HTR-8/SVneo (cell line): ENCODE measurements at places on chromosomes 4 and X.

DNA sequence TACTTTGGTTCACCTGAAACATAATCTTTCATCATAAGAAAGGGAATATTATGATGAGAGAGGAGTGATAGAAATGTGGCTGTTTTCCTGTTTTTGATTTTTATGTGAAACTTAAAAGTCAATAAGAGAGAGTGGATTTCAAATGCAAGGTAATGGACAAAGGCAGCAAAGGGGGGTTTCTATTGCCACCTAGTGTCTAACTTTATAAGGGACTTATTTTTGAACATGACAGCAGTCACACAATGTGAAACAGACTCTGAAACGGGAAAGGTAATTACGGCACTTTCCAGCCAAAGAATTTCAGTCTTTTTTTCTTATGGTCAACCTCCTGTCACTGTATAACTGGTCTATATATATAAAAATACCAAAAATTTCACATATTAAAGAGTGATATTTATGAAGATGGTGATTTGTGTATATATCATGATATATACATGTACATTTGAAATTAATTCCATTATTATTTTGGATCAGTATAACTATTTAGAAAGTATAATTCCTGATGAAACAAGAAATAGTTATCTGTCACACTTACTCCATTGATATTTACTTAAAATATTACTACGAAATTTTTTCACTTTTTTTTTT is 127.1 kb downstream of the FBXO8 start:
- DNase-seq, result peak; percentile 10

GRCh38 chr4:54120518-54120917 is 20.6 kb downstream of the GSX2 start:
- no peak for DNase-seq

DNA sequence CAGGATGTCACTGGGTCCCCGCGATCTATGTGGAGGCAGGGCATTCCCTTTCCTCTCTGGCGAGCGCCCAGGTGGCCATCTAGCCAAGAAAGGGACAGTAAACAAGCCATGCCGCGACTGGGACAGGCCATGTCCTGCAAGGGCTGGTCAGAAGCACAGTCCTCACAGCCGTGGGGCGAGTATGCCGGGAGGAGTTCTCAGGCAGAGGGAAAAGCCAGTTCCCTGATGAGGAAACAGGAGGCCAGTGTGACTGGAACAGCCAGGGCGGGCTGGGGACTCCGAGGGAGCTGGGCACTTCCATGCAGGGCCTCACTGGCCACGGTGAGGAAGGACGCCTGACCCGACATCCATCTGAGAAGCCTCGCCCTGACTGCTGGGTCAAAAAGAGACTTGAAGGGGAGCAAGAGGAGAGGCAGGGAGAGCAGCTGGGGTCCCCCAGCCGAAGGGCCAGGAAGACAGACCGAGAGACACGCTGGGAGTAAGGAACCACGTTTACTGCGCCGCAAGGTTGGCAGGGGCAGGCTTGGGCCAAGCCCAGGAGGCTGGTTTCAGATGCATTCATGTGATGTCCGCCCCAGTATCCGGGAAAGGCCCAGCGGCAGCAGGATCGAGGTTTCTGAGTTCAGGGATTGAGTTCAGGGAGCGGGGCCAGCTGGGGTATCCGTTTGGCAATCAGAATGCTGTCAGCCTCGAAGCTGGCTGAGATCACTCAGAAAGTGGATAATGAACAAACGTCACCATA is 15.0 kb downstream of the CFAP99 start:
- no peak for DNase-seq

- no peak for DNase-seq
Measured at GRCh38 chr4:73315091-73315490, 56.5 kb upstream of the ANKRD17 start.

GRCh38 chr4:86898562-86898961 is 6.3 kb upstream of the C4orf36 start:
- no peak for DNase-seq

DNA sequence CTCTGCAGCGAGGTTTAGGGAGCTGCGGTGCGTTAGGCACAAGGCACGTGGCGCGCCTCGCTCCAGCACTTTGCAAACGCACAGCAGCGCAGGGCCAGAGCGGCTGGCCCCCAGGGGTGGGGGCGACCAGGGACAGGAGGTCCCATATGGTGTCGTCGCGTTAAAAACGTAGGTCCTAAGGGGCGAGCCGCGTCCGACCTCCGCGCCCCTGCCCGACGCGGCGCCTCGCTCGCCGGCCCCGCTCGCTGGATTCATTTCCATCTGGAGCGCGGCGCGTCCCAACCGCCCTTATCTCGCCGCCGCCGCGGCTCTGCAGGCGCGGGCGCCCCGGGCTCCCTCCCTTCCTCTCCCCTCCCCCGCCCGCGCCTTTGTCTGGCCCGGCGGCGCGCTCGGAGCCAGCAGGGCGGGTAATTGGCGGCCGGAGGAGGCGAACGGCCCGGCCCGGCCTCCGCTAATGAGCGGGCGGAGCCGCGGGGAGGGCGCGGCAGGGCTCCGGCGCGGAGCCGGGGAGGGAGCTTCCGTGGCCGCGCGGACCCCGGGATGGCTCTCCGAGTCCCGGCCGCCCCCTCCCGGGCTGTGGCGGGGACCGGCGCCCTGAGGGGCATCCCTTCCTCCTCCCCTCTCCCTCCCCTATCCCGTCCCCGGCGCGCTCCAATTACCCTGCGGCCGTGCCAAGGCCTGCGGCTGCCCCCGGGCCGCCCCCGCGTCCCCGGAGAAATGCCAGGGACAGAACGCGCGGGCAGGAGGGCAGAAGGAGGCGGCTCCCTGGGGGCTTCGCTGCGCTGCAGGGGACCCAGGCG is 409.0 kb downstream of the BCOR start:
- DNase-seq, result no peak

DNA sequence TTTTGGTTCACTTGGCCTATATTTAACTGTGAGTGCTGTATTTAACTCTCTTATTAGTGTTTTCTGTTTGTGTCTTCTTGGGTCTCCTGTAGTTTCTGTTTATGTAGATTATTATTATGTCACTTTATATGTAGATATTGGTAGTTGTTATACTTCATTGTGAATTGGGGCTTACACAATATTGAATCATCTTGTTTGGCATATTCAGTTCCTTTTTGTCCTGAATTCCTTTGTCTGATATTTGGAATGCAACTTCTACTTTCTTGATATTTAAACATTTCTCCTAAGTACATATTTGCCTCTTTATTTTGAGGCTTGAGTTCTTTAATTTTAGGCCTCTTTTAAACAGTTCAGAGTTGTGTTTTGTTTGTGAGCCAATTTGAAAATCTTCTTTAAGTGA is 544.8 kb upstream of the ADGRL3 start:
- DNase-seq, result no peak

GRCh38 chr4:150997141-150997540 is 17.9 kb downstream of the LRBA start:
- no peak for DNase-seq

GRCh38 chr4:83866834-83867621 is 331.1 kb downstream of the GPAT3 start:
- DNase-seq, result no peak

DNA sequence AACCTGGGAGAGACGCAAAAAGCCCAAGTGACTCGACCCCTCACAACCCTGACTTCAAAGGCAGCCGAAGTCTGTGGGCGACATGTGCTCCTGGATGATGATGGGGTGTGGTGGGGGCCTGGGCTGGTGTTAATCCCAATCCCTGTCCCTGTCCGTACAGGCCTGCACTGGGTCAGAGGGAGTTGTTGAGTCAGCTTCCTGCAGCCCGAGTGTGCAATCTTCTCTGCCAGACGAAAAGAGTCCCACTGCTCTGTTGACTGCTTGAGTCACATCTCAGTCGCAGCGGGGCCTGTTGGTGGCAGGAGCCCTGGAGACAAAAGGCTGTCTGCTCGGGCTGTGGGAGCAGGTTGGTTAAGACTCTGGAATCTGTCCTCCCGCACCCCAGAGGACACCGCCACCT is 10.3 kb downstream of the FAM3A start:
- DNase-seq, result no peak

GRCh38 chr4:15270201-15270600 is 157.6 kb upstream of the C1QTNF7 start:
- no peak for DNase-seq

GRCh38 chr4:165440415-165441158 is 61.8 kb downstream of the CPE start:
- peak; percentile 74 for DNase-seq
